T-helper 17 cell (primary cell): ENCODE measurements at places on chromosomes 1 and 21. TPM values are rescaled to one million over a fixed set of nuclear protein-coding genes. Genes with fewer than 3 reads are reported as not detected.

DNA sequence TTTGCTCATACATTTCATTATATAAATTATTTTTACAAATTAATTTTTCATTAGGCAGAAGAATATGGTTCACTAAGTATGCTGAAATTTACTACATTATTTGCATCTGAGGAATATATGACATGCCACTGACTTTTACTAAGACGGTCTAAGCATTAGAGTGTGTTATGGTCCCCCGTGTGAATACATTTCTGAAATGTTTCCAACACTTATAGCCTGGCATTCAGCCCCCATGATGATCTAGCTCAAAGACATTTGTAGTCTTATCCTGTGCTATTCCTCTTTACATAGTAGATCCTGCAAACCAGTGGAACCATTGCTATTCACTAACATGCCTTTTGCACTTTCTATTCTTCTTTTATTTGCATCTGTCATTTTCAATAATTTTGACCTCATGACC lies 1878.0 kb downstream of the MRPL39 start:
- no peak for DNase-seq
- no peaks in the 10 kb centered on the region for H3K4me1 ChIP-seq
- H3K27ac ChIP-seq: no peak overlapping the region
- no peak overlapping the region for H3K4me3 ChIP-seq
- no peaks in the 10 kb centered on the region for H3K27me3 ChIP-seq

GRCh38 chr1:209326076-209326475 lies 257.4 kb upstream of the CAMK1G start:
- H3K4me3 ChIP-seq: no peak overlapping the region
- H3K4me1 ChIP-seq: no peaks in the 10 kb centered on the region
- DNase-seq: no peak
- H3K27ac ChIP-seq: no peak overlapping the region
- peaks cover 19% of the 10 kb centered on the region for H3K27me3 ChIP-seq

GRCh38 chr1:95097426-95097825 lies 19.7 kb upstream of the TLCD4 start:
- peaks cover 27% of the 10 kb centered on the region for H3K27me3 ChIP-seq
- H3K36me3 ChIP-seq: no peaks in the 10 kb centered on the region
- H3K4me3 ChIP-seq: no peak overlapping the region
- no peak overlapping the region for H3K27ac ChIP-seq
- H3K4me1 ChIP-seq: no peaks in the 10 kb centered on the region
- DNase-seq: no peak

GRCh38 chr1:238582816-238583215 lies 692.1 kb upstream of the ZP4 start:
- no peaks in the 10 kb centered on the region for H3K27me3 ChIP-seq
- H3K27ac ChIP-seq: no peak overlapping the region

GRCh38 chr1:157600236-157600635 lies 2.4 kb upstream of the FCRL4 start:
- no peaks in the 10 kb centered on the region for H3K36me3 ChIP-seq
- no peak for DNase-seq
- peaks cover 59% of the 10 kb centered on the region for H3K27me3 ChIP-seq
- no peak overlapping the region for H3K4me3 ChIP-seq
- no peaks in the 10 kb centered on the region for H3K4me1 ChIP-seq

DNA sequence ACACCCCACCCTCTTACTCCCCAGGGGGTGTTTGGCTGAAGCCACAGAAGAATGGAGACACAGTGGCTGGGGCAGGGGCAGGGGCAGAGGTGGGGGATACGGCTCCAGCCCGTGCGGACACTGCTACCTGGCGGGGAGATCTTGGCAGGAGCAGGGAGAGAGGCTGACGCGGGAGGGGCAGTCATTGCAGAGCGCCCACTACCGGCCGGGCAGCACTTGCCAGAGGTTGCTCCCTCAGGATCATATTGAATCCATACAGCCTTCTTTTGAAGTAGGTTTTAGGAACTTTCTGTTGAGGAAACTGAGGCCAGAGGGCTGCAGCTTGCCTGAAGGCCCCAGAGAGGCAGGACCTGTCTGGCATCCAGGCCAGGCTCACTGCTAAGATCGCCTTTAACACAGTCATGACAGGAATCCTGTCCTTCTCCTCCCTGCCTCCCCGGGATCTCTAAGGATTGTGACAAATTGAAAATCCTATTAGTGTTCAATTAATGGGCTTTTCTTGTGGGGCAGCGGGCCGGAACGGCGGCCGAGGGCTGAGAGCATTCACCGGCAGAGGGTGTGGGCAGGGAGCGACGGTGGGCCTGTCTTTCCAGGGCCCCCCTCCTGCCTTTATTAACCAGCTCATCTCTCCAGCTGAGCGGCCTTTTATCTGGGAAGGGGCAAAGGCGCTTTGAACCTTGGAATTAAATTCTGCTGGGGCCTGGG lies 65.5 kb upstream of the WNT4 start:
- peaks cover 15% of the 10 kb centered on the region for H3K36me3 ChIP-seq
- H3K27ac ChIP-seq: no peak overlapping the region
- H3K4me1 ChIP-seq: peaks cover 5% of the 10 kb centered on the region
- DNase-seq: no peak
- H3K4me3 ChIP-seq: no peak overlapping the region

RCAN3 gene
- 160 TPM for total RNA-seq

DNA sequence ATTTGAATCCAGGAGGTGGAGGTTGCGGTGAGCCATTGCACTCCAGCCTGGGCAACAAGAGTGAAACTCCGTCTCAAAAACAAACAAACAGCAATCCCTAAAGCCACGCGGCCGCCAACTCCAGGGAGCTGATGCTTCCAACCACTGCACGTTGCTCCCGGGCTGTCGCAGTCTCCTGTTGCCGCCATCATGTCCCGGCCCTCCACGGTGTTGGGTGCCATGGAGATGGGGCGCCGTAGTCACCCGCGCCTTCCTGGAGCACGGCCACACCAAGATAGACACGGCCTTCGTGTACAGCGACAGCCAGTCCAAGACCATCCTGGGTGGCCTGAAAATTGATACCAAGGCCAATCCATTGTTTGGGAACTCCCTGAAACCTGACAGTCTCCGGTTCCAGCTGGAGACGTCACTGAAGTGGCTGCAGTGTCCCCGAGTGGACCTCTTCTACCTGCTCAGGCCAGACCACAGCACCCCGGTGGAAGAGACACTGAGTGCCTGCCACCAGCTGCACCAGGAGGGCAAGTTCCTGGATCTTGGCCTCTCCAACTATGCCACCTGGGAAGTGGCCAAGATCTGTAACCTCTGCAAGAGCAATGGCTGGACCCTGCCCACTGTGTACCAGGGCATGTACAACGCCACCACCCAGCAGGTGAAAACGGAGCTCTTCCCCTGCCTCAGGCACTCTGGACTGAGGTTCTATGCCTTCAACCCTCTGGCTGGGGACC lies 32.6 kb downstream of the SLC16A1 start:
- H3K4me3 ChIP-seq: no peak overlapping the region
- H3K27ac ChIP-seq: no peak overlapping the region
- H3K36me3 ChIP-seq: peaks cover 2% of the 10 kb centered on the region

DNA sequence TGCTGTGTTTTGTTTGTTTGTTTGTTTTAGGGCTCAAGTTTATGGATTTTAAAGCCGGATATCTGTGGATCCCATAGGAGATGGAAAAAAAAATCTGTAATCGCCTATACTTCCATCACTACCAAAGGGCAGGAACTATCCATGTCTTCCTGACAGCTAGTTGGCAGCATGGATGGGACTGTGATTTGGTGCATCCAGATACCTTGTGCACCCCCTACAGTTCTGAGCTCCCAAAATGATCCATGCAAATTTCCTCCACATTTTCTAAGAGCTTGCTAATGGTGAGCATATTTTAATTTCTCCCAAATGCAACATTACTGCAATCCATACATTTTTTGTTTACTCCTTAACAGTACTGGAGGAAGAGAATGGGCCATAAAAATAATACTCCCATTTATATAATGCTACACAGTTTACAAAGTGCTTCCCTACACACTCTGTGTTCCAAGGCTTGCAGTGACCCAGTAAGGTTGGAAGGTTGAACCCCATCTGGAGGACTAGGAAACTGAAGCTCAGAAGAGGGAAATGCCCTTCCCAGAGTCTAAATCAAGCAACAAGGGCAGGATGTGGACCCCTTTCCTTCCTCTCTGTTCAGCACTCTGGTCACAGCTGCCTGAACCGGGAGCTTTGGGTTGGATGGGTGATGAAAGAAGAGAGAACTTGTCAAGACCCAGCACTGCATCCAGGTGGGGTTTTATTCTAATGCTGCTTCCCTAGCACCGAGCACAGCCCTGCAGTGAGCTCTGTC lies 48.0 kb downstream of the CAPN8 start:
- H3K36me3 ChIP-seq: no peaks in the 10 kb centered on the region
- no peak overlapping the region for H3K4me3 ChIP-seq
- no peak overlapping the region for H3K27ac ChIP-seq
- H3K4me1 ChIP-seq: peaks cover 2% of the 10 kb centered on the region
- no peaks in the 10 kb centered on the region for H3K27me3 ChIP-seq

ADGRB2 gene
- 1.0 TPM for total RNA-seq

GRCh38 chr1:84450910-84451309 lies 28.2 kb upstream of the RPF1 start:
- no peak overlapping the region for H3K27ac ChIP-seq
- DNase-seq: no peak
- H3K4me3 ChIP-seq: no peak overlapping the region
- H3K4me1 ChIP-seq: peaks cover 2% of the 10 kb centered on the region

DNA sequence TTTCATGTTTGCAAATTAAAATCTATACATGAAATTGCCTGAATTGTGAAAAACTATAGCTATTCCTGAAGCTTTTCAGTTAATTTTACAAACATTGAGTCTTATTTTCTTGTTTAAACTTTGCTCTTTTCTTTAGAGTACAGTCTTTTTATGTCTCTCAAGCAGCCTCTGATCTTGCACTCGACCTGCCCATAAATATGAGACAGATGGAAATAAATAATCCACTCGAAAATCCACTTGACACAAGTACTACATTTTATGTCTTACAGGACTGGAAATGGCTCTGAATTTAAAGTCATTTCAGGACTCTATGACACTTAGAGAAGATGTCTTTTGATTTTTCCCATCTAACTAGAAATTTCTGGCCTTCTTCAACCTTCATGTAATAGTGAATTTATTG lies 283.8 kb downstream of the USP25 start:
- H3K36me3 ChIP-seq: peaks cover 2% of the 10 kb centered on the region
- no peaks in the 10 kb centered on the region for H3K27me3 ChIP-seq
- H3K4me3 ChIP-seq: no peak overlapping the region
- H3K4me1 ChIP-seq: no peaks in the 10 kb centered on the region
- H3K27ac ChIP-seq: no peak overlapping the region

- H3K27ac ChIP-seq: no peak overlapping the region
- H3K27me3 ChIP-seq: peaks cover 24% of the 10 kb centered on the region
Observed at GRCh38 chr1:18151436-18152122, 44.0 kb downstream of the IGSF21 start.

TMPRSS3 gene
- total RNA-seq: 2.8 TPM

DNA sequence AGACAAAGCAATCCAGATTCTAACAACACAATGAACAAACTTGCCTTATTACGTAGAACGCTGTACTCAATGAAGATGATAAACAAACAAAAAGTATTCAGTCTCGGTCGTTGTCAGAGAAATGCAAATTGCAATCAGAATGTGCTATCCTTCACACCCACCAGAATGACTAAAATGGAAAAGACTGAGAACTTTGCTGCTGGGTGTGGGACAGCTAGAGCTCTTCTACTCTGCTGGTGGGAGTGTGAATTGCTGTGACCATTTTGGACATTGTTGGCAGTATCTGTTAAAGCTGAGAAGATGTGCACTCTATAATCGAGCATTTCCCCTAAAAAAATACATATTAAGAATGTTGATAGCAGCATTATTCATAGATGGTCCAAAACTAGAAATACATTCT lies 111.4 kb downstream of the PEX14 start:
- H3K27me3 ChIP-seq: no peaks in the 10 kb centered on the region
- H3K27ac ChIP-seq: no peak overlapping the region
- H3K4me1 ChIP-seq: peaks cover 5% of the 10 kb centered on the region
- no peak for DNase-seq
- peaks cover 6% of the 10 kb centered on the region for H3K36me3 ChIP-seq

DNA sequence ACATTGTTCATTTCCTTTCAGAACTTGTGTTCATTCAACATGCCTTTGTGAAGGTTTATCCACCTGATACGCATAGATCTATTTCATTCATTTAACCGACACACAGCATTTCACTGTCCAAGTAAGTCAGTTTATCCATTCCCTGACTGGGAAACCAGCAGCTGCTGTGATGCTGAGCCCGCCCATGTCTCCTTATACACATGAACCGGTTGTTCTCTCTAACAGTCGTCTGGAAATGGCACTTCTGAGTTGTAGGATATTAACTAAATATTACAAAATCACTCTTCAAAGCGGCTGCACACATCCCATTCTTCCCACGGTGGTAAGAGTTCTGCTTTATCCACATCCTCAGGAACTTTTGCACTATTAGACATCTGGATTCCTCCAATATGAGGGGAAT lies 71.1 kb downstream of the NPHP4 start:
- no peak overlapping the region for H3K27ac ChIP-seq
- H3K27me3 ChIP-seq: no peaks in the 10 kb centered on the region
- no peak overlapping the region for H3K4me3 ChIP-seq
- DNase-seq: no peak
- H3K4me1 ChIP-seq: peaks cover 2% of the 10 kb centered on the region
- H3K36me3 ChIP-seq: peaks cover 2% of the 10 kb centered on the region

- no peak overlapping the region for H3K4me3 ChIP-seq
- no peak overlapping the region for H3K27ac ChIP-seq
- DNase-seq: no peak
- H3K4me1 ChIP-seq: no peaks in the 10 kb centered on the region
- peaks cover 67% of the 10 kb centered on the region for H3K27me3 ChIP-seq
Observed at GRCh38 chr21:41711416-41712007, 55.3 kb downstream of the RIPK4 start.

DNA sequence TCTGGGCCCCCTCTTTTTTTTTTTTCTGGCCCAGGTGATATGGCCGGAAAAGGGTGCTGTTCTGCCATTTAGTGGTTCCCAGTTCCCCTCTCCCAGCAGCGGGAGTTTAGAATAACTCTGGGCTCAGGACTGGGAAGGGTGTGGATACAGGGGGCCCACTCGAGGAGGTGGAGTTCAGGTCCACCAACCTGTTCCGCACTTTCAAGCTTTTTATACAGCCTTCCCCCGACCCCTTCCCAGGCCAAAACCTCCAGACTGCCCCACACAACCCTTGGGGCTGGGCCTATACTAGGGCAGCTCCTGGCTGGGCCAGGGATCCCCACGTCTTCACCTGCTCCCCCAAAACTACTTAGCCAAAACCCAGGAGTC lies 402 bp downstream of the PLEKHG5 start:
- H3K4me3 ChIP-seq: peak overlapping the region; percentile 89
- H3K27ac ChIP-seq: peak overlapping the region; percentile 92
- H3K36me3 ChIP-seq: peaks cover 2% of the 10 kb centered on the region
- H3K4me1 ChIP-seq: peaks cover 29% of the 10 kb centered on the region

CSMD2 gene
- not detected for total RNA-seq

- H3K27ac ChIP-seq: no peak overlapping the region
- no peaks in the 10 kb centered on the region for H3K27me3 ChIP-seq
- H3K36me3 ChIP-seq: peaks cover 2% of the 10 kb centered on the region
- H3K4me3 ChIP-seq: no peak overlapping the region
Observed at GRCh38 chr1:167249702-167250101, 29.0 kb downstream of the POU2F1 start.

HPDL gene
- 0.17 TPM for total RNA-seq

GRCh38 chr1:194295685-194296084 lies 1109.3 kb upstream of the B3GALT2 start:
- no peaks in the 10 kb centered on the region for H3K27me3 ChIP-seq
- H3K36me3 ChIP-seq: peaks cover 2% of the 10 kb centered on the region
- peaks cover 14% of the 10 kb centered on the region for H3K4me1 ChIP-seq
- H3K27ac ChIP-seq: peak overlapping the region; percentile 27
- DNase-seq: peak; percentile 25
- H3K4me3 ChIP-seq: peak overlapping the region; percentile 41
